ENCODE measurements at places on chromosomes 4 and X. TPM values are rescaled to one million over a fixed set of nuclear protein-coding genes. Genes with fewer than 3 reads are reported as not detected.

TBC1D8B gene
- 0.78 TPM for total RNA-seq

BMX gene
- 1.2 TPM for total RNA-seq

WDR17 gene
- 80.5 TPM for total RNA-seq

GRCh38 chrX:55167124-55167803, 52.9 kb upstream of the PAGE5 start:
- no peak for DNase-seq

- DNase-seq = peak; percentile 13
Observed at GRCh38 chr4:6032249-6033244, 14.3 kb upstream of the C4orf50 start.

DNA sequence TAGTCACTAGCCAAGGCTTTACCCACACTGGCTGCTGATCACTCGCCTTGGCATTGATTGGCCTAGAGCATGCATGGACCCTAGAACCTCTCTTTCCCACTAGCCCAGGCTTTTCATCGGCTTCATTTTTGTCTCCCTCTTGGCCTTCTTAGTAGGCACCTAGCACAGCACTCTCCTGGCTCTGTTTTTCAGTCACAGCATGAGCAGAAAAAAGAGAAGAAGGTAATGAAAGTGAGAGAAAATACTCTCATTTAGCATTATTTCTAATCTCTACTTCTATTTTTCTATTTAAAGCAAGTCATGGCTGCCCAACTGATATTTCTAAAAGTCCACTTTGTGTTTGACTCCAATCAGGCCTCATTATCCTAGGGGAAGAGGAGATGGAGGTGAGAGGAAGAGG, 267.2 kb downstream of the FBXO8 start:
- DNase-seq = no peak

DNA sequence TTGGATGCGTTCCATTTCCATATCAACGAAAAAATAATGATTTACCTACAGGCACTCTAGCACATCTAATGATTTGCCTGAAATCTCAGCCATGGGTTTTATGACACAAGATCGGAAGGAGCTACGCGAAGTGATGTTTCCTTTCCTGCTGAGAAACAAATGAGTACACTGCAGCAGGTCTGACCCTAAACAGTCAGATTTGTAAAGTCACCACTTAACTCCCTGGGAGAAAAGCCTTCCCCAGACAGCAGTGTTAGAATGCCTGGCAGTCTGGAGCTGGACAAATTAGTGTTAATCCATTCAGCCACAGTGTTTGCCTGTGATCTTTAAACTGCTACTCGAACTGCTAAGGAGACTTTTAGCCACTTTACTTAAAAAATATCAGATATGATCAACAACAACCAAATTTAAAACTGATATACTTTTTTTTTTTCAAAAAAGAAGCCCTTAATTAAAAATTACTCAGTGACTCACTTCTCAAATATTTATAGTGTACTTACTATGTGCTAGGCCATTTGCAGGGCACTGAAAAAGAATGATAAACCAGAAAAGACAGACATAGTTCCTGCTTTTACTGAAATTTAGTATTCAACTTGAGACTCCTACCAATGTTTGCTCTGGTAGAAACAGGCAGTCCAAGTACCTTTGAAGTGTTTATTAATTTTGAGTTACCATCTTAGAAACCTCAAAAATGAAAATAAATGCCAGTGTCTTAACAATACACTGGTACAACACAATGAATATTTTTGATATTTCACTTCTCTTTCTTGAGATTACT, 104.5 kb downstream of the SHISA3 start:
- no peak for DNase-seq

- DNase-seq = peak; percentile 29
Observed at GRCh38 chrX:100409610-100410590, at the start of gene PCDH19. Gene PCDH19, minus strand, starts transcription at chrX:100410273. Its CDS starts 1,676 bp downstream, at chrX:100408597.

GRCh38 chrX:71171110-71171801, 26.6 kb downstream of the NLGN3 start:
- no peak for DNase-seq

GRCh38 chr4:151922811-151923210, 162.0 kb upstream of the GATB start:
- DNase-seq = no peak

DNA sequence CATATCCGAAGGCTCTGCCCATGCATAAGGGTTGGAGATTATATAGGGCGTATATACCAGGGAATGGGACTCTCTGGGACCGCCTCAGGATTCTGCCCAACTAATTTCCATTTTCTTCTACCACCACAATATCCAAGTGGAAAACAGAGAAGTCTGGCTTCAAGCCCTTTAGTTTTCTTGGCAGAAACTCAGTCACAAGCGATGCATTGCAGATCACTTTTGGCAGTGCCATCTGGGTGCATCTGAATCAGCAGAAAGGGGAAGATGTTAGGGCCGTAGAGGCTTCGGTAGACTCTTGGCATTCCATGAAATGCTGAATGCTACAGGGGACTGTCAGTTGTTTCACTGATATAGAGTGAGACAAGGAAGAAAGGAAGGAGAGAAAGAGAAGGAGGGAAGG, 94.1 kb upstream of the FAM9B start:
- DNase-seq = peak; percentile 4

Data from occipital lobe (tissue), 3 donors.